ENCODE measurements at places on chromosomes 2 and 18. TPM values are rescaled to one million over a fixed set of nuclear protein-coding genes. Genes with fewer than 3 reads are reported as not detected.

PREB gene
- total RNA-seq: 20.8 TPM

SALL3 gene
- total RNA-seq: 5.3 TPM

GREB1 gene
- total RNA-seq: 3.7 TPM

ZNF804A gene
- total RNA-seq: 13.9 TPM

RBM44 gene
- total RNA-seq: 5.3 TPM

CFC1 gene
- 0.41 TPM for total RNA-seq

HOXD9 gene
- total RNA-seq: not detected

SPATS2L gene
- total RNA-seq: 40.8 TPM
